ENCODE measurements at places on chromosomes 2 and 18. TPM values are rescaled to one million over a fixed set of nuclear protein-coding genes. Genes with fewer than 3 reads are reported as not detected.

The C2orf15 gene
- total RNA-seq: 5.6 TPM

The KLHL41 gene
- 0.38 TPM for total RNA-seq

The DTNA gene
- 8.6 TPM for total RNA-seq

The NEB gene
- 1.6 TPM for total RNA-seq

The CYBRD1 gene
- 21.1 TPM for total RNA-seq

The SPC25 gene
- total RNA-seq: 25.2 TPM

The SERPINB11 gene
- 1.4 TPM for total RNA-seq

The OR6B2 gene
- not detected for total RNA-seq

GRCh38 chr2:226603606-226604005 is 196.0 kb downstream of the IRS1 start:
- no peak for DNase-seq

DNA sequence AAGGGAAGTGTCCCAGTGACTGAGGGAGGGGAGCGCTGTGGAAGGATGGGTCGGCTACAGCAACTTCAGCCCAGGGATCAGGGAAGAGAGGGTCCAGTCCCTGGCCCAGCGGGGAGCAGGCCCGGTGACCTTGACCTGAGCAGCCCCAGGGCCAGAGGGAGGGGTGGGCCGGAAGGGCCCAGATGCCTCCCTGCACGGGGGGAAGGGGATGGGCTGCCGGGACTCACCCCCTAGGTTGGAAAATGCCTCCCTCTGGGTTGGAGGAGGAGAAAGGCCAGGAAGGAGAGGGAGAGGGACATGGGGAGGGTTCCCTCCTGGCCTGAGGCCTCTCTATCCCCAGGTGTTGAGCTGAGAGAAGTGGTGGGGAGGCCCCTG is 19.8 kb downstream of the GPC1 start:
- no peak for DNase-seq

DNA sequence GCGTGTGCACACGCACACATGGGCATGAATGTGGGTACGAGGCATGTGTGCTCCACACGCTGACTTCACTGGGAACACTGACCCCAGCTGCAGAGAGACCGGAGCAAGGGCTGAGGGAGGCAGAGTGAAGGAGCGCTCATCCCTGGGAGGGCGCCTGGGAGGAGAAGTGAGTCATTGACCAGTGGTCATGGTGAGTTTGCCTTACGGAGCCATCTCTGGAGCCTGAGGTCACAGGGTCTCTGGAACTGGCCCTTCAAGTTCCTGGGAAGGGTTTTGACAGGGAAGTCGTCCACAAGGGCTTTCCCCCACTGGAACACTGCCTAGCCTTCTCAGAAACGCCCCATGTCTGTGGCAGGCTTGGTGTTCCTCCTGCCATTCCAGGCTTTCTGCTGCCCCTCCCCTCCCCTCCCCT is 14.3 kb upstream of the TMEM185B start:
- no peak for DNase-seq

DNA sequence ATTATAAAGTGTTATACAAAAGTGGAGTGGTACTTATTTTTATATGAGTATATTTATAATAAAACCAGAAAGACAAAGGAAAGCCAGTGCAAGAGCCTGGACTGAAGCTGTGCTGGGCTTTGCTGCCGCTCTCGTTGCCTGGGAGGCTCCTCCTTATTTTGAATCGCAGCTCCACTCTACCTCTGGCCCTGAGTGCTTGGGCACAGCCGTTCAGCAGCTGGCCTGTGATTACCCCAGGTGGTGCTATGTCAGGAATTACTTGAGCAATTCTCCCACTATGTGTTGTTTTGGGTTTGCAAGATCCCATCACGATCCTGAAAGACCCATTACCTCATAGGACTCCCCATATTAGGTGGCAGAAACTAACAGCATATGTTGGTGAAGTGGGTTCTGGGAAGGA is 53.0 kb upstream of the LCLAT1 start:
- DNase-seq: no peak

GRCh38 chr2:34408100-34408499 is 809.0 kb upstream of the FAM98A start:
- no peak for DNase-seq

DNA sequence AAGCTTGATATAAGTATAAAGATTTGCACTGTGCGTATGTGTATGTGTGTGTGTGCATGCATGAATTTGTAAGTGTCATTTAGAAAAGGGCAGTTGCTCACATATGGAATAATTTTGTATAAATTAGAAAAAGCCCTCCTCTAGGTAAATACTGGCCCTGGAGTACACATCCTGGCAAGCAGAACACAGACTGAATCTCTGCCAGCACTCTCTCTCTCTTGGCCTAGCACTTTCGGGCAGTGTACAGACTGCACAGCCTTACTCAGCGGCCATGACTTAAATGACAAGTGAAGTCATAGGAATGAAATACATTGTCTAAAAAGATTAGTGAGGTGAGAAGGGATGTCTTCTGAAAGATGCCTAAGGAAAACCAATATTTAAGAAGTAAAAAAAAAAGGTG is 214.1 kb downstream of the RDH14 start:
- no peak for DNase-seq

DNA sequence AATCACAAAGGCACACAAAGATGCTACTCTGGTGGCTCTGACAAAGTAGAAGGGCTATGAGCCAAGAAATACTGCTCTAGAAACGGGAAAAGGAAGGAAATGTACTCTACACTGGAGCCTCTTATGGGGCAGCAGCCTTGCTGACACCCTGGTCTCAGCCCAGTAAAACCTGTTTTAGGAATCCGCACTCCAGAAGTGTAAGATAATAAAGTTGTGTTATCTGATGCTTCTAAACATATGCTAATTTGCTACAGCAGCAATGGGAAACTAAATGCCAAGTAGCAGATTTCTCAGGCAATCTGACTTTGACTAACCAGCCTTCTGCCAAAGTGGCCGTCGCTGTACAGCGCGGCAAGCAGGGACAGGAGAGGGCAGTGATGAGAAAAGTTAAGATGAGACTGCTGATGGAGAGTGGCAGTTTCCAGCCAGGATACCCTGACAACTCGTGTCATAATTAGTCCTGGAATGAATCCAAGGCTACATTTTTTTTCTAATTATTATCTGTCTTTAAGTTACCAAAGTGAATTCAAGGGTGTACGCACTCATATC is 99.0 kb downstream of the NETO1 start:
- no peak for DNase-seq

- DNase-seq: peak; percentile 66
Observed at GRCh38 chr2:114661971-114662939, 219.8 kb downstream of the DPP10 start.

GRCh38 chr2:205564346-205565141 is 117.8 kb upstream of the NRP2 start:
- DNase-seq: no peak

GRCh38 chr18:3514312-3515216 is 64.6 kb downstream of the TGIF1 start:
- DNase-seq: peak; percentile 18

DNA sequence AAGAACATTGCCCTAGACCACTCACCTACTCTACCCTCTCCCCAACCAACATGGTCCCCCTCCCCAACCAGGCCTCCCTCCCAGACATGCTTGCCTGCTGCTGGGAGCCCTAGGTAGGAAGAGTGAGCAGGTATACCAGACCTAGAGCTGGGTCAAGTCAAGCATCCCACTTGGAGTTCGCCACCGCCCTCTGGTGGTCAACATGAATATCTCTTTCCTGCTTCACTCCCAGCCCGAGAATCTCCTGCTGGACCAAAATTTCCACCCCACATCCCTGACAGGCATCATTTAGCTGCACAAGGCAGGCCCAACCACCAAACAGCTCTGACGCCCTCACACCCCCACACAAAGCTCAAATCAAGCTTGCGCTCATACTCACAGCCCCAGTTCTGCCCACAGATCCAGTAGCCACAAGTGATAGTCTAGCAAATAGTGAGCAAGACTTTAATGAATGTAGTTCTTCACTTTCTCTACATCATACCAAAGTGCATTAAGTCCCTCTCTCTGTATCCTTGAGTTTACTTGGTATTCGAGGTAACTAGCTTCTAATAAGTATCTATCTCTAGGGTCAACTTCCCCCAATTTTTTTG is 116.0 kb downstream of the TNS1 start:
- DNase-seq: no peak

DNA sequence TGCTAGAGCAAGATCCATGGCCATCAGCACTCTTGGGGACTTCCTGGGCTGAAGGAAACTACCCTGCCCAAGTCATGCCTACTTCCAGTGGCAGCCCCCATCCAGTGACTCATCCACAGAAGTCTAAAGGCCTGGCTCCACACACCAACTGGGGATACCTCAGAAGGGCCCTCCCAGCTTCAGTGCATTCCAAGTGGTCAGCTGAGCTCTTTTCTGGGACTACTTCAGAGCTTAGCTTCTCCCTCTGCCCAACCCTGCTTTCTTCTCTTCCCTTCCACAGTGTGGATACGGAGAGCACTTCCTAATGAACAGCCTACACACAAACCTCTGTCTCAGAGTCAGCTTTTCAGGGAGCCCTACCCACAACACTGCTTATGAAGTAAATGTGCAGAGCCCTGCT is 66.5 kb downstream of the CLHC1 start:
- no peak for DNase-seq

DNA sequence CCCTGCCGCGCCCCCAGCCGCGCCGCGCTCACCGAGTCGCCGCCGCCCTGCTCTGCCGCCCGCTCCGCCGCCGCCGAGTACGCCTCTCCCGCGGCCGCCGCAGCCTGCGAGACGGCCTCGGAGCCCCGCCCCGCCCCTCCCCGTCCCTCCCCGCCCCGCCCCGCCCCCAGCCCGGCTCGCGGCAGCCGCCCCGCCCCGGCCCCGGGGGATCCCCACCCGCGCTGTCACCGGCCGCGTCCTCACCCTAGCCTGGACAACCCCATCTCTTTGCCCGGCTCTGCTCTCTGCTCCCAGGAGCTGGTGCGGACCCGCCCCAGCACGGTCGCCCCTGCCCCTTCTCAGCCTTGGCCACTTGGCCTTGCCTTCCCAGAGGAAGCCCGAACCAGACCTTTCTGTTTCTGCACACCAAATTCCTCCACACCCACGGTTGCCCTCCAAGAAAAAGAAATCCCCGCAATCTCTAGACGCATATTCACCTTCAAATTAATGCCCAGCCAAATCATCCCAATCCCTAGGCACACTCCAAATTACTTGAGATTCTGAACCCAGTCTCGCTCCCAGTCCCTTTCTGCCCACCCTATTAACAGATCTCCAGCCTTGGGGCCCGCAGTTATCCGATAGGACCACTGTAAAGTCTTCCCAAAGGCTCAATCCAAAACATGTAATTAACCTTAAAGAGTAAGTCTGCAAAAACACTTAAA is at the start of gene CYRIA:
TSS of gene CYRIA (minus strand) at position 87 of the 701 bp plus-strand sequence. CDS start 77,715 bp downstream, outside the sequence.
- DNase-seq: no peak

Data from type B pancreatic cell (in vitro differentiated cells).